ENCODE measurements at places on chromosomes 3 and 15. TPM values are rescaled to one million over a fixed set of nuclear protein-coding genes. Genes with fewer than 3 reads are reported as not detected.

The ERC2 gene
- 0.43 TPM for total RNA-seq

The DNAH12 gene
- under 0.01 TPM for total RNA-seq

The WNT5A gene
- total RNA-seq, result 1,105 TPM

The MCTP2 gene
- total RNA-seq, result 2.2 TPM

The ABI3BP gene
- 4.2 TPM for total RNA-seq

The HGD gene
- total RNA-seq, result 0.43 TPM

The PAQR5 gene
- total RNA-seq, result 0.97 TPM

The CLDN18 gene
- total RNA-seq, result not detected

The PLA2G4F gene
- total RNA-seq, result not detected

The BFSP2 gene
- total RNA-seq, result not detected

The TM4SF1 gene
- total RNA-seq, result 52.2 TPM

The PIERCE2 gene
- 1.3 TPM for total RNA-seq

The PPARG gene
- 3.5 TPM for total RNA-seq

The ATP13A5 gene
- total RNA-seq, result not detected

The UROC1 gene
- under 0.01 TPM for total RNA-seq

The TMEM266 gene
- total RNA-seq, result not detected

The CADPS gene
- total RNA-seq, result not detected

The COL8A1 gene
- total RNA-seq, result 324 TPM

The INSYN1 gene
- under 0.01 TPM for total RNA-seq

The CPA3 gene
- total RNA-seq, result under 0.01 TPM

The HYKK gene
- 2.3 TPM for total RNA-seq

The CAPN7 gene
- 51.4 TPM for total RNA-seq

The ACKR2 gene
- total RNA-seq, result not detected

The GOLGA6D gene
- not detected for total RNA-seq

The ALPK3 gene
- total RNA-seq, result 0.86 TPM
